DMS53 (cell line): ENCODE measurements at places on chromosomes 11 and 22.

GRCh38 chr11:107741044-107741823 lies 29.4 kb upstream of the SLN start:
- DNase-seq = peak; percentile 12

DNA sequence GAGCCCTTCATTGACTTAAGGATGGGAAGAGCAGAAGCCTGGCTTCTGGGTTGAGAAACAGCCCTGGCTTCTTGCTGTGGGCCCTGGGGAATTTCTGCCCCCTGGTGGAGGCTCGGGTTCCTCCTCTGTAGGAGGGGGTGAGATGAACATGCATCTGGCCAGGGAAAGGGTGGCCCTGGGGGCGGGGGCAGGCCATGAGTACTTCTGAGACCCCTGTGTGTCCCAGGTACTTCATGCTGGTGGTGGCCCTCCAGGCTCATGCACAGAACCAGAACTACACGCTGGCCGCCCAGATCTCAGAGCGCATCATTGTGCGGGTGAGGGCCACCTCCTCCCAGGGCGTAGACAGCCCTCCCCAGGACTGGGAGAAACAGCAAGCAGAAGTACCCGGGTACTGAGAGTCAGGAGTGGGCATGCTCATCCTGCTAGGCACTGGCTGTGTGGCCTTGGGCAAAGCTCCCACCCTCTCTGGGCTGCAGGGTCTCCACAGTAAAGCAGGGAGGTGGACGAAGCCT lies 15.8 kb downstream of the TMEM258 start:
- DNase-seq = peak; percentile 84

- DNase-seq = no peak
These were observed 12.2 kb downstream of the PPP6R3 start for GRCh38 chr11:68472778-68473177.

DNA sequence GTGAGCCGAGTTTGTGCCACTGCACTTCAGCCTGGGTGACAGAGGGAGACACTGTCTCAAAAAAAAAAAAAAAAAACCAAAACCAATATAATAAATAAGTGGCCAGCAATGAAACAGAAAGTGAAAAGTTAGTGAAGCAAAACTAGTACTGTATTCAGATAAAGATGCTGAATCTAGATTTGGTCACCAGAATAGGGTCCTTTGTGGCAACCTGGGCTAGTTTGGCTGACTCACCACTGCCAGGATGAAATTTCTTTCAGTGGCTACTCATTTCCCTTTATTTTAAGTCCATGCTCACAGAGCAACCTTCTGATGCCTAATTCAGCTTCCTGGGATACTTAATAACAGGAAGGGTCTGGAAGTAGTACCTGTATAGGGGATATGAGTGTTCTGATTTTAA lies 26.0 kb downstream of the LIMK2 start:
- no peak for DNase-seq

- no peak for DNase-seq
These were observed 11.5 kb upstream of the SPI1 start for GRCh38 chr11:47389577-47390421.

GRCh38 chr11:40162901-40163883 lies 1296.3 kb downstream of the LRRC4C start:
- DNase-seq = no peak

DNA sequence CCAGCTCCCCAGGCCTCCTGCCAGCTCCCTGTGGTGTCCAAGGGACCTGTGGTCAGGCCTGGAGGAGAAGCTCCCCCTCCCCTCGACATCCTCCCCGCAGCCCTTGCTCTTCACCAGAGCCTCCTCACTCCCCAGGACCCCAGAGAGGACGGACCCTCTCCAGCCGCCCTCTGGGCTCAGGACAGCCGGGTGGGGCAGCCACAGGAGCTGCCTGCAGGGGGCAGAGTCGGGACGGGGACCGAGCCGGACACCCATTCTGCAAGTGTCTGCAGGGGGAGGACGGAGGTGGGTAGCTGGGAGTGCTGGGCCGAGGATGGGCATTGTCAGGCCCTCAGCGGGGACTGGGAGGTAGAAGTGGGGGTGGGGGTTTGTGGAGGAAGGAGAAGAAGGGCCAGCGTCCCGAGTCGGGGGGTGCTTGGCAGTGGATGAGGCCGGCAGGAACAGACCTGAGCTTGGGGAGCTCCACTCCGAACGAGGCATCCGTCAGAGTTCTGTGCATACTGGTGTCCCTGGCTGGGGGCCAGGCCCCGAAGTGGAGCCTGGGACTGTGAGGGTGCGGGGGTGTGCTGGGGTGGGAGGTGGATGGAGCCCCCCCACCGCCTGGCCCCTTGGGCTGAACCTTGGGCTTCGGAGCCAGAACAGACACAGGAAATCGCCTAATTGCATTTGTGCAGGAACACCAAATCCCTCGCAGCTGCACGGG lies 15.2 kb downstream of the PRR33 start:
- DNase-seq = peak; percentile 62

GRCh38 chr11:95711945-95712221 lies 77.7 kb downstream of the FAM76B start:
- DNase-seq = no peak

- no peak for DNase-seq
These were observed 56.6 kb downstream of the KCNC1 start for GRCh38 chr11:17791144-17791543.

- DNase-seq = no peak
These were observed 24.2 kb upstream of the FLI1 start for GRCh38 chr11:128669506-128670270.

DNA sequence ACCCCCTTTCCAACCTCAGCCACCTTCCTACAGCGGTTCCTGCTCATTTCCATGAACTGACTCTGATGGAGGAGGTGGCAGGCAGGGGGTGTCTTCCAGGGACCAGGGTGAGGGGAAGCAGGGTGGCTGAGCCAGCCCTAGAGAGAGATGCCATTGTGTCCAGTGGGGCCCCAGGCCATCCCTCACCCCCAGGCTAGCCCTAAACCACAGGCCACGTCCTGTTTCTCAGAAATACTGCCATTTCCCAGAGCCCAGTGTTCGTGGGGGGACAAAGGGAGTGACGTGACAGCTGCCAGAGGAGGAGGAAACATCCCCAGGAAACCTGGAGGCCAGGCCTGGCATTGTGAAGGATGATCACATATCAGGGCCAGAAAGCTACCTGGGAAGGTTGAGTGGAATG lies 39.5 kb downstream of the CHRDL2 start:
- no peak for DNase-seq

- no peak for DNase-seq
These were observed 100.5 kb downstream of the PDHX start for GRCh38 chr11:35016916-35017315.

- no peak for DNase-seq
These were observed 88.4 kb upstream of the FGF3 start for GRCh38 chr11:69907611-69908010.

- DNase-seq = no peak
These were observed 11.3 kb upstream of the TCF20 start for GRCh38 chr22:42281706-42282251.

- DNase-seq = no peak
These were observed 45.3 kb downstream of the PC start for GRCh38 chr11:66912911-66913310.

GRCh38 chr11:19294444-19294843 lies 53.7 kb upstream of the E2F8 start:
- DNase-seq = no peak

DNA sequence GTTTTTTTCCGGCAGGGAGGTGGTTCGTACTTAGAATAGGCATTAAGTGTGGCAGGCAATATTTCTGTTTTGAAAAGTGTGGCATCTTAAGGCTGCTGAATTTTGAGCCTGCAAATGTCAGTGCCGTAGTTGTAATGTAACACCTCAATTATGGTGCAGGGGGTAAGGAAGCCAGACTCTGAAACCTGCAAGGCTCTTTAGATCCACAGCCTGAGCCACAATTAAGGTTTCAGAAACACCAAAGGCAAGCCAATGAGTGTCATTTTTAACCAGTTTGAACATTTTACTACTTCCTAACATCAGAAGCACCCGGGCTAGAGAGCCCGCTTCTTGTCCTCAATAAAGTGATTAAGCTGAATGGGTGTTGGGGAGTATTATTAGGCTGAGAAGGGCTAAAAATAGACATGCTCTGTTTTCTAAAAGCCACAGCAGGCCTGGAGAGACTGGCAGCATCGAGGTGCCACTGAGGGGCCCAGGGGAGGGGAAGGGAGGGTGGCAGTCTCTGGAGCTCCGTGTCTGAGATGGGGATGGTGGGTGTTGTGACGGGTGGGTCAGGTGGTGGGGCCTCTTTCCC lies 113.4 kb downstream of the ZBTB16 start:
- DNase-seq = no peak

- DNase-seq = peak; percentile 77
These were observed 162.5 kb upstream of the CCDC90B start for GRCh38 chr11:83448686-83449085.

- no peak for DNase-seq
These were observed 19.6 kb upstream of the MTMR2 start for GRCh38 chr11:95943546-95943945.
